Bronchial smooth muscle cell (primary cell): ENCODE measurements at places on chromosomes 12 and 14. TPM values are rescaled to one million over a fixed set of nuclear protein-coding genes. Genes with fewer than 3 reads are reported as not detected.

The NGB gene
- total RNA-seq, result not detected in 2 replicates

The KERA gene
- total RNA-seq, result not detected in 2 replicates

The LIN52 gene
- 4.9 and 5.0 TPM in 2 replicates for total RNA-seq

The EGLN3 gene
- total RNA-seq, result 0.26 and 0.32 TPM in 2 replicates
